ENCODE measurements at places on chromosomes 6 and 20. TPM values are rescaled to one million over a fixed set of nuclear protein-coding genes. Genes with fewer than 3 reads are reported as not detected.

FAM83C gene
- total RNA-seq: not detected

PACRG gene
- total RNA-seq: 1.3 TPM

PERP gene
- total RNA-seq: 46.6 TPM

WDR27 gene
- total RNA-seq: 29.7 TPM

C6orf163 gene
- 2.2 TPM for total RNA-seq

PNPLA1 gene
- total RNA-seq: not detected

BPIFA1 gene
- not detected for total RNA-seq

SAMD10 gene
- 0.99 TPM for total RNA-seq

LAMA2 gene
- 92.6 TPM for total RNA-seq

MEP1A gene
- total RNA-seq: not detected

IFT52 gene
- total RNA-seq: 49.1 TPM

FNDC1 gene
- total RNA-seq: 0.17 TPM

HSPA1L gene
- 1.5 TPM for total RNA-seq

DEFB124 gene
- not detected for total RNA-seq

ASF1A gene
- total RNA-seq: 12.1 TPM

TRIM40 gene
- not detected for total RNA-seq

B4GALT5 gene
- 21.8 TPM for total RNA-seq

VSX1 gene
- not detected for total RNA-seq

ADRM1 gene
- total RNA-seq: 94.4 TPM

RUNX2 gene
- 4.5 TPM for total RNA-seq

MOXD1 gene
- total RNA-seq: 118 TPM

BMP5 gene
- total RNA-seq: 0.17 TPM

PDYN gene
- not detected for total RNA-seq

KCNG1 gene
- 15.2 TPM for total RNA-seq

GNRH2 gene
- total RNA-seq: 0.50 TPM

C6orf52 gene
- total RNA-seq: 0.50 TPM

KCNQ2 gene
- not detected for total RNA-seq

ADGRG6 gene
- total RNA-seq: 0.33 TPM

SMOC2 gene
- not detected for total RNA-seq
